K562 (cell line): ENCODE measurements at places on chromosomes 7 and 10.

GRCh38 chr10:15046626-15047025 is 2.9 kb downstream of the OLAH start:
- DNase-seq: no peak

- DNase-seq: no peak
Observed at GRCh38 chr7:101915000-101915399, 97.6 kb downstream of the CUX1 start.

DNA sequence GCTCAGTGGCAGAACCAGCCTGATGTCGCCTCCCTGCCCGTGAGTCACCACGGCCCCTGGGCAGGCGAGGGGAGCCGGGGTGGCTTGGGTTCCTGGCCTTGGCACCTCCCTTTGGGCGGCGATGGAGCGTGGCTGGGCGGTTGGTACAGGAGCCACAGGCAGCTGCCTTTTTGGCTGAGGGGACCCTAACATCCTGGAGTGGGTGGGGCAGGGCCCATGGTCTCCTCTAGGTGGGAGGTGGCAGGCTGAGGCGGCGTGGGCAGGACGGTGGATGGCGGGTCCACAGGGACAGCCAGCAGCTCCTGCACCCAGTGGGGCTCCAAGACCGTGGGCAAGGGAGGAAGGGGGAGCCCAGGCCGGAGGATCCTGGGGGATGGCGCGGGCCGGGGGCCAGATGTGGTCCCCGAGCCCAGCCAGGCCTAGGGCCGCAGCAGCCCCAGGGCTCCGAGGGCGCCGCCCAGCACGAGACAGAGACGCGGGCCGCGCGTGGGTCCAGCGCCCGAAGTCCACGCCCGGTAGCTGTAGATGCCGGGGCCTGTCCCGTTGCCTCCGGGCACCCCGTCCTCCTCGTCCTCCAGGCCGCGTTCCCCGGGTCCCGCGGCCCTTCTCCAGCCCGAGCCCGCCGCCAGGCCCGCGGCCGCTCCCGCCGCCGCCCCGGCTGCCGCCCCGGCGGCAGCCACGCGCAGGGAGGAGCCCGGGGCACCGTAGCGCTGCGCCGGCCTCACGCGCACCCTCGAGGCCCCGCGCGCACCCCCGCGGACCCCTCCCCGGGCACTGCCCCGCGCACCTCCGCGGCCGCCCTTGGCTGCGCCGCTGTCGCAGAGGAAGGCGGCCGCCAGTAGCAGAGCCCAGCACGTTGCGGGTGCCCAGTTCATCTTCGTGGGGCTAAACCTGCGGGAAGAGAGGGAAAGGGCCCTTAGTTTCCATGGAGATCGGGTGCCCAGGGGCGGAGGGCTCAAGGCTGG is 1.3 kb downstream of the SPRN start:
- no peak for DNase-seq

DNA sequence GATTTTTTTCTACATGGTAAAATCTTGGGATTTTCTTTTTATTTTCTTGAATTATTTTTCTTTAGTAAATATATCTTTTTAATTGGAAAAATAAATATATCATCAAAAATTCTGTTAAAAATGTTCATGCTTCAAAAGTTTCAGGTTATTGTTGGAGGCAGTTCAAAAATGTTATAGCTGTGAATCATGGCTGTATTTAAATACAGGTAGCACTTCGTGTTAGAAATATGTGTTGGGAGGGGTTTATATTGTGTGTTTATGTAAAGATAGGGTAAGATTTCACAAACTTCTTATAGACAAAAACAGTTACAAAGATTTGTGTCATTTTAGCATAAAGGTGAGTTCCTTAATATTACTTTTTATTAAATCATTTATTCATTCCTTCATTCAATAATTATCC is 60.4 kb downstream of the HDAC9 start:
- DNase-seq: no peak

GRCh38 chr7:29281782-29282541 is 87.4 kb downstream of the CHN2 start:
- DNase-seq: no peak

- DNase-seq: no peak
Observed at GRCh38 chr7:1944619-1945210, 274.6 kb downstream of the ELFN1 start.

DNA sequence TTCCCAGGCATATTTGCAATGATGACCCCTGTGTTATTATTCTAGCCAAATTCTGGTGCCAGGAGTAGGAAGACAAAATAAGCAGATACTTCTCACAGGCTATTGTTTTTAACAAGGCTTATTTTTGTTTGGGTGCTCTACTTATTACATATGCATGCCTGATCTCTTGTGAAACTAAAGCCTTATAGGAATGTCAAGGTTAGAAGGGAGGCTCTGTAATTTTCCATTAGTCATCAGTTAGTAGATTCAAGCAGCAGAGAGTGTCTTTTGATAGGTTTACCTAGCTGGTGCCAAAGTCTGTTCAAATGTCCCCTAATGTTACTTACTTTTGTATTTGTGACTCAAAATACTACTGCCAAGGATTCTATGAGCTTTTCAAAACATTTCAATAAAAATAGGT is 11.7 kb upstream of the TMEM106B start:
- DNase-seq: no peak

DNA sequence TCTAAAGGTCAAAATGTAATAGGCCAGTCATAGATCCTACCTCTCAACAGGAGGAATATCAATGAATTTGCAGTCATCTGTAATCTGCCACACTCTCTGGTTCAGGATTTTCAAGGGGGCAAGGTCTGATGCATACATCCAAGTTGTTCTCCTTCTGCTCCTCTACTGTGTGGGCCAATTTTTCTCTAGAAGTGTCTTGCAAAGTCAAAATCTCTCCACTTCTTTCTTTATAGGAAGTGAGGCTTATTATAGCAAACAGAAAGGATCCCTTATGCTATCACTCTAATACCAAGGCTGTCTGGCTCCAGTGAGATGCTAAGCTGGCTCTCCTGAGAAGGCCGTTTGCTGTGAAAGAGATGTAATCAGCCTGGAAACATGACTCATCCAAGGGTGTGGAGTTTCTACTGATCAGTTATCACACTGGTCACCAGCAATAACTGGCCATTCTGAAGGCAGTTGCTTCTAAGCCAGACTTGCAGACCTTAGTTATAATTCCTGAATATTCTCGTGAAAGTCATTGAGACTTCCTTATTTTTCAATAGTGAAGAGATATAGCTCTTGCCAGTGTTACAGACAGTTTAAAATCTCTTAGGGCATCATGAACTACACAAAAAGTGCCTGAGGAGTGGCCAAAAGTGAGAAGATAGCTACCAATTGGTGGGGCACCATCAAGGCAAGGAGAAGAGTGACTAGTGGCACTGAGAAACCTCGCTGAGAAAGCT is 43.2 kb upstream of the LRGUK start:
- DNase-seq: peak; percentile 90

DNA sequence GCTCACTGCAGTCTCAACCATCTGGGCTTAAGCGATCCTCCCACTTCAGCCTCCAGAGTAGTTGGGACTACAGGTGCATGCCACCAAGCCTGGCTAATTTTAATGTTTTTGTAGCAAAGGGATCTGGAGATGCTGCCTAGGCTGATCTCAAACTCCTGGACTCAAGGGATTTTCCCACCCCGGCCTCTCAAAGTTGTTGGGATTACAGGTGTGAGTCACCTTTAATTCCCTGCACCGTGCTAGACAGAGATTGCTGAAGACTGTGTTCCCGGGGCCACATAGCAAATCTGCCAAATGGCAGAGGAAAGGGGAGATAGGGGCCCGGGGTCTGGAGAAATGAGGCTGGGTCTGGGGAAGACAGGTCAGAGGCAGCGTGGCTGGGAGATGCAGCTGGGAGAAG is 20.6 kb upstream of the PSMG3 start:
- no peak for DNase-seq

DNA sequence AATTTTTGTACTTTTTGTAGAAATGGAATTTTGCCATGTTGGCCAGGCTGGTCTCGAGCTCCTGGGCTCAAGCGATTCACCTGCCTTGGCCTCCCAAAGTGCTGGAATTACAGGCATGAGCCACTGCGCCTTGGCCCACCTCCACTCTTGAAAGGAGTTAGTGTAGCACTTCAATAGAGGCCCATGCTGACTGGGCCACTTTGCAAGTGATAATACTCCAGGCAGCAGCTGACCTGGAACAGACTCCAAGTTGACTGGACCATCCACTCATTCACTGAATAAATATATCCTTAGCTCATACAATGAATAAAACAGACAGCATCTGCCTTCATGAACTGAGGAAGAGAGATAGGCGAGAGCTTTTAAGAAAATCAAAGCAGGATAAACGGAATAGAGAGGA is 14.7 kb downstream of the CPVL start:
- DNase-seq: no peak

- peak; percentile 55 for DNase-seq
Observed at GRCh38 chr7:129401967-129402860, 32.0 kb upstream of the STRIP2 start.

DNA sequence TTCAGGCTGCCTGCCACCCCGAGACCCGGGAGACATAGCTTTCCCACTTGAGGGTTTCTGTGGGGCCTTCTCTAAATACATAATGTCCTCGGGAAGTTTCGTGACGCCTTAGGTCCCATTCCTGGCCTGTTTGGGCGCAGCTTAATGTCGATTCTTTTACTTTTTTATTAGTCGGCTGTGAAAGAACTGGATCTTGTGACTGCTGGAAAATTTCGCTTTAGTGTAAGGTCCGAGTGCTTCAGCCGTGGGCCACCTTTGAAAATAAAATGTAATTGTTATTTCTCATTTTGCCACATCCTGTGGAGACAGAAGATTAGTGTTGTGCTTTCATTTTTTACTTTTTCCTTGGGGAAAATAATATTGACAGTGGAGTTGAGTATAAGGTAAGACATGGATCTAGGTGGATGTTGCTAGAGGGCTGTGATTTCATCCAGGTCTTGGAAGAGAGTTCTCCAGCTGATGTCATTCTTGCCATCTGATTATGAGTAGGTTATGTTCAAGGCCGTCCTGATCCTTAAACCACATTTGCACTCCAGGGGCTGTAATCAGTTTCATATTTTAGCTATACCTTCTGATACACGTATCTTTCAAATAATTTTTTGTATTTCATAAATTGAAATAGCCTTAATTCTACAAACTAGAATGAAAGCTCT is 830 bp downstream of the RAB18 start:
- DNase-seq: peak; percentile 15

DNA sequence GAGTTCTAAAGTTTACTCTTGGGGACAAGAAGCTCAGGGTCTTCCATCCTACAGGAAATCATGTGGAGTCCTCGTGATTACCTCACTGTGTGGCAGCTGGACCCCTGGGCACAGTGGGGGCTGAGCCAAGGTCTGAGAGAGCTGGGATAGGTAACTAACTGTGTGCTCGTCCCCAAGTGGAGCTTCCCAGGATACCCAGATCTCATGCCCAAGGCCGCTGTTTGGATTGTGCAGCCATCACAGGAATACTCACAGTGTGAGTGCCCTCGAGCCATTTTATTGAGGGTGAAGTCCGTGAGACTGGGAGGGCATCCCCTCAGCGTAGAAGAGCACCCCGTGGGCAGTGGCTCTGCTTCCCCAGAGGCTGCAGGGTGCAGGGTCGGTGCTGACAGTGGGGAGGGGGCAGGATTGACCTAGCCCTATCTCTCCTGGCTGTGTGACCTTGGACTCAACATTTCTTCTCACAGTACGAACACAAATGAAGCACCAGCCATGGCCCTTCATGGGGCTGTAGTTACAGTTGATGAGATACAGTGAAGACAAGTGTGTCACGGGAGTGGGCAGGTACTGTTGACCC is 69.6 kb upstream of the LEP start:
- no peak for DNase-seq

DNA sequence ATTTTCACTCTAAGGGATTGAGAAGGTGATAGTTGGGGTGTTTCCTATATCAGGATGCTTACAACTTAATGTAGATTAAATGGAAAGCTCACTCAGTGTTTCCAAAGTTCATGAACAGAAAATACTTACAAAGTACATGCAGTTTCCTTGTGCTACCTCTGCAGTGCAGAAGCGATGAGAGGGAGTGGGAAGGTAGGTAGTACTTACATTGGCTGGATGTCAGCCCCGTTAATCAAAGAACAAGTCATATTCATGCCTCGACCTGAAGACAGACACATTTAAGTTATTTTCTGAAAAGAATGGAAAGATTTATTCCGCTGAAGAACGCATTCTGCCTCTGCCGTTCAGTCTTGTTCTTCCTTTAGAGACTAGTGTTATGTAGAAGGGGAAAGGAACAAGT is 93.1 kb downstream of the ZMYND11 start:
- no peak for DNase-seq

GRCh38 chr10:34305189-34305588 is 509.9 kb downstream of the PARD3 start:
- DNase-seq: peak; percentile 37

DNA sequence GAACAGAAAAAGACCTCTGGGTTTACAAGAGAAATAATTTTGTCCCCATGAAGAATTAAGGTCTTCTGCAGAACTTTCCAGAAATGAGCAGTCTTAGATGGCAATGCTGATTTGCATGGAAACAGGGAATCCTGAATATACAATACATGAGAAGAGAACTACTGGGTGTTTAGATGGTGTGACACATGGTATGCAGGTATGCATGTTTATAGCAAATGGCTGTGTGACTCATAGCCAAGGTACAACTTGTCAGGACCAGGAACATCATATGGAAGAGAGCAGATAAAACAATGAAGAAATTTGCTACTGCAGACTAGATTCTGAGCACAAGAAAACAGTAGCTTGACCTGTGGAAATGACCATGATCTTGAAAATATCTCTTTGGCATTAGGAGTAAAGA is 907.8 kb downstream of the GATA3 start:
- DNase-seq: no peak

GRCh38 chr7:158386866-158387545 is 200.6 kb downstream of the PTPRN2 start:
- DNase-seq: no peak

- no peak for DNase-seq
Observed at GRCh38 chr7:44275146-44275545, 50.2 kb downstream of the CAMK2B start.

DNA sequence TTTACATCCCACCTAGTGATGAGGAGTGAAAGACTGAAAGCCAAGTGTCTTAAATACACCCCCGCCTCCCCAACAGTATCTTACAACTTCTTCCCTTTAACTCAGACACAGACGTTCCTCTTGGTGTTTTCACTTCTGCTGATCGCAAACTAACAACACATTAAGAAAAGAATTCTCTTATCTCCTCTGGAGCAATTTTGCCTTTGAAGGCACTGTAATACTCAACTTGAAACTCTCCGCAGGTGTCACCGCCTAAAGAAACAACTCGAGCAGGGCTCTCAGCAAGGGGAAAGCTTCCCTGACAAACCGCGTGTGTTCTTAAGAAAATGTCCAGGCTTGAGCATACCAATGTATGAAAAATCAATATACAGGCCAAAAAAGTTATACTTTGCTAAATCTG is 452 bp downstream of the SEMA3C start:
- no peak for DNase-seq

DNA sequence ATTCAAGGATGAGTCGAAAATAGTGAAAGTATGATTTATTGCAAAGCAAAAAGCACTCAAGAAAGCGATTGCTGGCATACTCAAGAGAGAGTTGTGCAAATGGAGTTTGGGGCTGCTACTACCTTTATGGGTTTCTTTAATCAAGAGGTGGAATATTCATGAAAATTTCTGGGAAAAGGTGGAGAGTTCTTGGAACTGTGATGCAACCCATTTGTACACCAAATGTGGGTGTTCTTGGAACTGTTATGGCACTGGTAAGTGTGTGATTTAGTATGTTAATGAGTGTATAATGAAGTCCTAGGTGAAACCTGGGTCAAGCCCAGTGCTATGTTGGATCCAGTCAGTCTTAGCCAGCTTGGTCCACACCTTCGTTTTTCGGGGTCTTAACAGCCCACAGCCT is 3.4 kb upstream of the VOPP1 start:
- DNase-seq: no peak

- no peak for DNase-seq
Observed at GRCh38 chr7:105734233-105734632, 142.2 kb downstream of the ATXN7L1 start.

GRCh38 chr7:30973791-30974604 is 10.2 kb downstream of the GHRHR start:
- DNase-seq: no peak
